ENCODE measurements at places on chromosomes 16 and 17.

GRCh38 chr16:59988591-59988990, 1254.5 kb upstream of the GOT2 start:
- no peak for DNase-seq

DNA sequence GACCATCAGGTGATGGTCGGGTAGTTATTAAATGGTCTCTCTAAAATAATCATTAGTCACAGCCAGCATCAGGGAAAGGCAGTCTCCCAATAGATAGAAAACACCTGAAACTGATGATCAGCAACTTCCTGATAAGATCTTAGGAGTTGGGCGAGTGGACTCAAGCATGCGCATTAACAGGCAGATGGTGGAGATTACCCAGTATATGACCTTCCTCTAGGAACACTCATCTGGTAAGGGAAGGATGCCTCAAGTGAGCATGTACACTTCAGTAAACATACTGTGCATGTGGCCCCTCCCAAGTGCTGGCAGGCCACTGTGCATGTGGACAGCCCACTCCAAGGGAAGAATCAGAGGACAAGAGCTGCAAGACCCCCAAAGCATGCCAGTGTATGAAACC, 105.9 kb downstream of the ABCC12 start:
- no peak for DNase-seq

- no peak for DNase-seq
Observed at GRCh38 chr16:56795011-56795410, 65.1 kb downstream of the NUP93 start.

DNA sequence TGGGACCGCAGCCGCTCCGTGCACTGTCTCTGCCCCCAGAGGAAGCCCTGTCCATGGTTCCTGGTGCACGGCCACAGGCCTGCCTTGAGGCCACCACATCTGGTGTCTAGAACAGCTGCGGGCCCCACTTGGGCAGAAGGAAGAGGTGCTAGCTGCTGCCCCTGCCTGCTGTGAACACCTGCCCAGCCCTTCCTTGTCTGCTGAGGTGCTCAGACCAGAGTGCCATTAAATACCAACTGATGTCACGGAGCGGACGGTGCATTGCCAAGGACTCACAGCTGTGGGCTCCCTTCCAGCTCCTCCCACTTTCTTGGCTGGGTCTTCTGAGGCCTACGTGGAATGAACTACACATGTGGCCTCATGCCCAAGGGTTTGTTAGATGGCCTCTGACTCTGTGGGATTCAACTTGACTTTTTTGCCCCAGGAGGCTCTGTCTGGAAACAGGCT, 146.1 kb downstream of the RAB11FIP4 start:
- DNase-seq = no peak

DNA sequence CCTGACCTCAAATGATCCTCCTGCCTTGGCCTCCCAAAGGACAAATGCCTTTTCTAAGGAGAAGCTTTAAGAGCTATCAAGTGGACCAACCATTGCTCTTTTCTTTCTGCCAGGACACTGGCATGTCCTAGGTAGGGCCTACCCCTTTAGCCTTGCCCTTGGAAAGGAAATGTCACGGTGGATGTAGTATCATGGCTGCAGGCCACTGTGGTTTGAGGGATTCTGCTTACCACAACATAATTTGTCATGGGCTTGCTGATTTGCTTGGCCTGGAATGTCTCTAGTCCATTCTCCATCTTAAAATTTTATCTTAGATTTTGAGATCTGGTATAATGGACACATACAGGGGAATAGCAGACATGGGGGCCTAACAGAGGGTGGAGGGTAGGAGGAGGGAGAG, 6.0 kb downstream of the KRT20 start:
- DNase-seq = no peak

DNA sequence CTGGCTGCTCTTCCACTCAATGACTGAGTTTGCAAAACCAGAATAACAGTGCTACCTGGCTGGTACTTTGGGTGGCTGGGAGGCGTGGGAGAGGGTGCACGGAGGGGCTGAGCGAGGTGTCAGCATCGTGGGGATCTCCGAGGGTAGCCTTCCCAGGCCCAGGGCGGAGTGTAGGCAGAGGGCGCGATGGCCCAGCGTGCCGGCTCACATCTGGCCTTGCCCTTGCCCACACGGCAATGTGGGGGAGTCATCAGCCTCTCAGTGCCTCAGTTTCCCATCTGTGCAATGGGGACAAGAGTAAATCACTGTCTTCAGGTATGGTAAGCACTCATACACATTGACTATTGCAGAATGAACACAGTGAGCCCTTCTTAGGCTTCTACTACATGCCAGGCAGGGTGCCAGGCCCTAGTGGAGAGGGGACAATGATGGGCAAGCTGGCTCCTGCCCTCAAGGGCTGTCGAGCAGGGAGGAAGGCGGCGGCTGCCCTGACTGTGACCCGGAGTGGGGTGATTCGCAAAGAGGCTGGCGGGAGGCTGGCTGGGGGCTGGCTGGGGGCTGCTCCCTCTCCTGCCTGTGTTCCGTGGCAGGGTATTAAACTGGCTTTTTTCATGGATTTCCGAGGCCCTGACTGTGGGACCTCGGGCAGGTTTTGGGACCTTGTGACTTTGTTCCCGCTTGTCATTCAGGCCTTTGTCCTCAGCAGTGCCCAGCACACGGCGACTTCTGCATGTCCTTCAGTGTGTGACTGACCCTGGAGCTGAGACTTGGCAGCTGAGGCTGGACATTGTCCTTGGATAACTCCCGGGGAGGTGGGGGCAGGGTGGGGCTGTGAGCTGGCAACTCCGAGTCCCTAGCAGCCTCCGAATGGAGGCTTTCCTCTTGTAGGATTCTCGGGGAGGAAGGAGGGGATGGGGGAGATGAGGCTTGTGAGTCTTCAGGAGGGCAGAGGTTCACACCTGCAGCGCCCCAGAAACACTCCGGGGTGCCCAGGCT, 243.1 kb downstream of the SEC14L1 start:
- no peak for DNase-seq

DNA sequence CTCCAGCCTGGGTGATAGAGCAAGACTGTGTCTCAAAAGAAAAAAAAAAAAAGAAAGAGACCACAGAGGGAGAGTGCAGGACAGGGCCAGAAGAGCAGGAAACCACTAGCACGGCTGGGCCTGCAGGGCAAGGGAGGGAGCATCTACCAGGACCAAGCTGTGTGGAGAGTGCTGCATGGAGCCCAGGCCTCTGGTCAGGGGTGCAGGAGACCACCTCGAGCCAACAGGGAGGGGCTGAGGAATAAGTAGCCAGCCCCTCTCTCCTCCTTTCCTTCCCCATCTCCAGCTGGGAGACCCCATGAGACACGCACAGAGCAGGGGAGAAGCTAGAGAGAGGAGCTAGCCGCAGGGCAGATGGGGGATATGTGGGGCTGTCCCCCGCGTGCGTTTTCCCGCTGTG, 67.0 kb upstream of the DNAH17 start:
- DNase-seq = no peak

GRCh38 chr17:14199601-14200000, 37.1 kb downstream of the CDRT15 start:
- no peak for DNase-seq

DNA sequence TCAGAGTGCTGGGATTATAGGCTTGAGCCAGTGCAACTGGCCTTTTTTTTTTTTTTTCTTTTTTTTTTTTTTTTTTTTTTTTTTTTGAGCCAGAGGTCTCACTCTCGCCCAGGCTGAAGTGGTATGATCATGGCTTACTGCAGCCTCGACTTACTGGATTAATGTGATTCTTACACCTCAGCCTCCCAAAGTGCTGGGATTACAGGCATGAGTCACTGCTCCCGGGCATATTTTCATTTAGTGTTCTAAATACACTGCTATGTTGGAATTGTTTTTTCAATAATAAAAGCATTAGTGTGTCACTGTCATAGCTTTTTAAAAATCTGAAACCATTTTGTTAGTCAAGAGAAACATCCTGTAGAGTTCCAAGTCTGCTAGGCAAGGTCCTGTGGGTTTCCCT, 40.3 kb downstream of the NDE1 start:
- no peak for DNase-seq

DNA sequence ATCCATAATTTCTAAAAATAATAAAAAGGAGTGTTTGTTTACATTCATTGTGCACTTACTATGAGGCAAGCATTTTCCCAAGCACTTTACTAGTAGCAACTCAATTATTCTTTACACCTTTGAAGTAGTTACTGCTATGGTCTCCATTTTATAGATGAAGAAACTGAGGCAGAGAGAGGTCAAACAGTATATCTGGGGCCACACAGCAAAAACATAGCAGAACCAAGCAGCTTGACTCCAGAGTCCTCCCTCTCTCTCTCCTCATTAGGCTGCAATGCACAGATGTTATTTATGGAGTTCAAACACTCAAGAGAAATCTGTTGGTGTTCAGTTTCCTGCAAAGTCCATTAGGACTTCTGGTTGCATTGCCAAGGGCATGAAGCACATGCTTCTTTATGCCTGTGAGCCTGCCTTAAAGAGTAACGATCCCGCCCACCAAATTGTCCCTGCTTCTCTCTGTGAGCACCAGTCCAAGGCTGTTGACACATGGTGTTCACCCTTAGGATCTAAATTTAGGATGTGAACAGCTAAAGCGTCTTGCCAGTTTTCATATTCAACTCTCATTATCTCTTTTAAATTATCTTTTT, 44.0 kb downstream of the GPRC5B start:
- peak; percentile 9 for DNase-seq

Data from K562 (cell line).